ENCODE measurements at places on chromosomes 3 and 15.

GRCh38 chr3:190617185-190617584, 103.3 kb downstream of the IL1RAP start:
- peak; percentile 28 for DNase-seq

- no peak for DNase-seq
Observed at GRCh38 chr15:51093488-51093838, 1.2 kb downstream of the TNFAIP8L3 start.

GRCh38 chr3:64354956-64355355, 129.7 kb upstream of the PRICKLE2 start:
- DNase-seq = no peak

DNA sequence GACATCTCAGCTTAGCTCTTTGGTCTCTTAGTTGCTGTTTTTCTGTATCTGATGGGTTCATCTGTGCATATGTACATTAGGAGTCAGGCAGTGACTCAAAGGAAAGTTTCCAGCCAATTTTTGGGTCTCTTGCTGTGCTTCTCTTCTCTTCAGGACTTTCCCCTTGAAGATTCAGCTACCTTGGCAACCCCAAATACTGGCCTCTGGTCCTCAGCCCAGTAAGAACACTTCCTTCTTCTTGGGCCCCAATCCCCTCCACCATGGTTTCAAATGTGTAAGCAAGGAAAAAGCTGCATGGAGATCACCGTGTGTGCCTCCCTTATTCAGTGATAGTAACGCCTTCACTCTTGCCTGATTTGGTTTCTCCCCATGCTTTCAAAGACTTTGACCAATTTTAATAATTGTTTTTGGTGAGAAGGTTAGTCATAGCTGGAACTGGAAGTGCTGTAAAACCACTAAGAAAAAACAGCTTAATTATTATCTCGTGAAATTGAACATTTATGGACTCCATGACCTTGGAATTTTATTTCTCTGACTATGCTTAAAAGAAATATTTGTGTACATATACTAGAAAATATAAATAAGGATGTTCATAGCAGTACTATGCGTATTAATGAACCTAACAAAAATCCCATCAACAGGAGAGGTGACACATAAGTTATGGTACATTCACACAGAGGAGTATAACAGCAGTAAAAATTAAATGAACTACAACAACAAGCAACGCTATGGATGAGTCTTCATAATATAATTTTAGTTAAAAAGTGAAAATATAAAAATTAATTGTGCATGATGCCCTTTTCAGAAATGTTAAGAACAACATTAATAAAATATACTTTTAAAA, 125.3 kb upstream of the BCL6 start:
- DNase-seq = no peak

GRCh38 chr15:31954374-31955172, 75.7 kb upstream of the CHRNA7 start:
- no peak for DNase-seq

- no peak for DNase-seq
Observed at GRCh38 chr15:82698711-82699345, 10.8 kb downstream of the AP3B2 start.

GRCh38 chr15:69120732-69121131, 39.7 kb upstream of the GLCE start:
- DNase-seq = no peak

DNA sequence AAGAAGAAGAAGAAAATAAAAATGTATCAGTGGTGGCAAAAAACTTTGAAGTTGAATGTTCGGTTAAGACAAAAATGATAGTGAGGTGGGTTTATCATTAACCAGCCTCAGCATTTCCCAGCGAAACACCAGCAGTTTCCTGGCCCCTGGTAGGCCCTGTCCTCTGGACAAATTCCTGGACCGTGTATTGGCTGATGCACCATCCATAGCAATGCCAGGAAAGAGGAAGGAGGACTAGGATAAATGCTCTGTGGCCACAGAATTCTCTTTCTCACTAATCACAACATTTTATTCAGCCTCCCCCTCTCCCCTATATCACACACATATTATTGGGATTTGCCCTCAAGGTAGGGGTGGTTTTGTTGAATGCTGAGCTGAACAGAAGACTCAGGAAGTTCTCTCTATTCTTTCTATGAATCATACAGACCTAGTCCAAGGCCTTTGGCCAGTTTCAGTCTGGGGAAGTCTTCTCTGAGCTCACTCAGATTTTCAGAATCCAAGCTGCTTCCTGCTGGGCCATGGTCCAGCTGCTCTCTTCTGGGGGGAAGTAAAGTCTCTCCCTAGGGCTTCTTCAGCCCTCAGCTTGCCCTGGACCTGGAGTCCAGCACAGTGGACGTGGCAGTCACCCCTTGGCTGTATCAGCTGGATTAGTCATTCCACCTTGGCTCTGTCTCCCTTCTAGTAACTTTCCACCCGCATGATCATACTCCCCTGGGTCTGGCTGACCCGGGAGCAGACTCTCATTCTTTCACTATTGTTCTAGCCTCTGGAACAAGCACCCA, 27.6 kb downstream of the SLC28A1 start:
- no peak for DNase-seq

- no peak for DNase-seq
Observed at GRCh38 chr3:188776447-188776846, 395.3 kb upstream of the TPRG1 start.

DNA sequence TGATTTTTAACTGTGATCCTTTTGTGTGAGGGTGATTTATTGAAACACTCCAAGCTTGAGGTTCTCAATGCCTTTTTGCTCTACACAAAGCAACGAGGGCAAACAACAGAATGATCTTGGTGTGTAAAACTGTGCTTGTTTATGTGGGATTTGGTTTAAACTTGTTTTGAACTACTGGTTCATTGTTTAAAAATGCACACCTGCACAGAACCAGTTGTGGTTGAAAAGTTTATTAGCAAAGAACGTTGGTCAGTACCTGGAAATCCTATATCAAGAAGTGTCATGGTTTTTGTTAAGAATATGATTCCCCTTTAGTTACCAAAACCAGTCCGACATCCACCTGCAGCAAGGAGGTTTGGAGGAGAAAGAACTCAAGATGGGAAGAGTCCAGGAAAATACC, 239.4 kb downstream of the WNT5A start:
- DNase-seq = no peak

DNA sequence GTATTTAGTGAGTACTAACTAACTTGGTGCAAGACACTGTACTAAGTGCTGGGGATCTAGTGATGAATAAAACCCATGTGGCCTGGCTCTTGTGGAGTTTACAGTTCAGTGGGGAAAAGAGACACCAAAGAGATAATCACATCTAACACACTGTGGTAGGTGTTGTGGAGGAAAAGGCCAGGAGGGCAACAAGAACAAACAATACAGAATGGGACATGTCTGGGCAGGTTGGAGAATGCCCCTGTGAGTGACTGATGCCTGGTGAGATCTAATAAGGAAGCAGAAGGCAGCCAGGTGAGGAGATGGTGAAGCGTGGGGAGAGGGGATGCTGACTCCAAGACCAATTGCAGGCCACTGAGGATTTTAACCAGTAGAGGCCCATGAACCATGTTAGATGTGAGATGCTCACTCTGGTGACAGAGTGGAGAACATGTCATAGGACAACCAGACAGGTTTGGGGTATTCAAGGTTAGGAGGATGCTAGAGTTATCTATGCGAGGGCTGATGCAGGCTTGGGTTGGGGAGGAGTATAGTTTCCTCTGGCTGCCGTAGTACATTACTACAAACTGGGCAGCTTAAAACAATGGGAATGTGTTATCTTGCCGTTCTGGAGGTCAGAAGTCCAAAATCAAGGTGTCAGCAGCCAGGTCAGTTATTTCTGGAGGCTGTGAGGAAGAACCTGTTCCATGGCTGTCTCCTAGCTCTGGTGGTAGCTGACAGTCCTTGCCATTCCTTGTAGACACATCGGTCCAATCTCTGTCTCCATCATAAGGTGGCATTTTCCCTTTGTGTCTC, 81.4 kb downstream of the ARNT2 start:
- no peak for DNase-seq
